ENCODE measurements at places on chromosomes 5 and 9.

DNA sequence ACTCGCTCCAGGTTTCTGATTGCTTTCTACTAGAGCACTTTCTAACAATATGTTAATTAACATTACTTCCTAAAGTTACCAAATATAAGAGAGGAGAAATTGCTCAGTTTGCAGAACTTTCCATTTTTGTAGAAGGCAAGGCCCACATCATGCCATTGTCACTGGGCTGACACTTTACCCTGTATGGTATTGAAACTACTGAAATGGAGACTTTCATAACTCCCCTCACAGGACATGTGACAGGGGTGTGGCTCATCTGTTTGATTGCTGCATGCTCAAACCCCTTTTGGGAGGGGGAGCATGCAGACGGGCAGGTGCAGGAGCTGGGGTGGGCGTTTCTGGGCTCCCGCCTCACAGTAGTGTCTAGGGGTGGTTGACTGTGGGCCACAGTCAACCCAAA, 206.3 kb upstream of the GHR start:
- no peak for DNase-seq

DNA sequence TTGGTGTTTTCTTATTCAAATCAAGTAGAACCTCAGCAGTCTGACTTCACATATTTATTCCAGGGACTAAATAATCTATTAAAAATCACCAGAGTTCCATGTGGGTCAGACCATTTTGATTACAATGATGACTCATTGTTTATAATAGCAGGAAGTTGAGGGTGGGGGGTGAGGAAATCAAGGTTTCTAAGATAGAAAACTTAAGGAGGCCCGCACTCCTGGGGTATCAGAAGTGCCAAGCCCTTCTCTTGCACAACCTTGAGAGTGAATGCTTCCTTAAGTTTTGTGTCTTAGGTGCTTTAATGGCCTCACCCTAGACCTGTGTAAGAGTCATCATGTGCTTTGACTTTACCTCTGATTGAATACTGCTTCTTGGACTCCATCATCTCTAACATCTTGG, 31.9 kb upstream of the NPR3 start:
- DNase-seq: no peak

DNA sequence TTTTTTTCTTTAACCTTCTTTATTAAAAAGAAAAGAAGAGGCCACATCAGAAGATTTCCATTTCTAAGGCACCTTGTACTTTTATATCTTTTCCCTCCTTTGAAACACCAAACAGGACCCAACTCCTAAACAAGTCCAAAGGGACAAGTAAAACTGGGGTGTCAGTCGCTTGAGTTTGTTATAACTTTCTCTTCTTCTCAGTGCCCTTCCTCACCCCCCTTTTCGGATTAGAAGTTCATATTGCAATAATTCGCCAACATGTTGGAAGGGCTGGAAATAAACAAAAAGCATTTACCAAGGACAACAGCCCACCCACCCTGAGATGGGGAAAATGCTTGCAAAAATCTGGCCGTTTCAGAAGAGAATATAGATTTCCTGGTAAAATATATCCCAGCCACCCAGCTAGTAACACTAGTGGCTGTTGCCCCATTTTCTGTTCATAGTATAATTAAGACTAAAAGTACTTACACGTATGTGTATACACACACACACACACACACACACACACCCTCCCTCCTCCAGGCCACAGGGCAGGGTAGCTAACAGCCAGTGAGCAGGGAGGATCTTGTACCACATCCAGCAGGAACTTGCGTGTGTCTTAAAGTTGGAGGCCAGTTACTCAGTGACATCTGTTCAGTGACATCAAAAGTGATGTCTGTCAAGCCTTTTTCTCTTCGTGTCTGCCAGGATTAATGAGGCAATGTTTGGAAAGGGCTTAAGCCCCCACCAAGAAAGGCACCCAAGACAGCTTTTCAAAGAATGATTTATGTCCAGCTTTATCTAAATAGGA, 149.1 kb upstream of the KLF4 start:
- peak; percentile 2 for DNase-seq

GRCh38 chr5:161001604-161002003, 149.6 kb upstream of the ATP10B start:
- DNase-seq: no peak

DNA sequence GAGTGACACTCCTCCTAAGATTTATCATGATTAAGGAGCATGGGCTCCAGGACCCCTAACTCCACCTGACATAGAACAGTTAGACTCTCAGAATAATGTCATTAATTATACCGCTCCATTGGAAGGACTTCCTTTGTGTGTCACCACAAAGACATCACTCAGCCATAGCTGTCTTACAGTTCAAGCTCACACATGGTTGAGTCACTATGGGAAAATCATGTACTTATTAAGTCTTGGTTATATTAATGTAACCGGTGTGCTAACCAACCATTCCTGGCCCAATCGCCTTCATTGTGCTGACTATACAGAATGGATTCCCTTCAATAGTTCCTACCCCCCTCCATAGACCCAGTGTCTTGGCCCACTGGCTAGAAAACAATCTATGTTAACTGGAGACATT, 10.9 kb upstream of the MCCC2 start:
- no peak for DNase-seq

DNA sequence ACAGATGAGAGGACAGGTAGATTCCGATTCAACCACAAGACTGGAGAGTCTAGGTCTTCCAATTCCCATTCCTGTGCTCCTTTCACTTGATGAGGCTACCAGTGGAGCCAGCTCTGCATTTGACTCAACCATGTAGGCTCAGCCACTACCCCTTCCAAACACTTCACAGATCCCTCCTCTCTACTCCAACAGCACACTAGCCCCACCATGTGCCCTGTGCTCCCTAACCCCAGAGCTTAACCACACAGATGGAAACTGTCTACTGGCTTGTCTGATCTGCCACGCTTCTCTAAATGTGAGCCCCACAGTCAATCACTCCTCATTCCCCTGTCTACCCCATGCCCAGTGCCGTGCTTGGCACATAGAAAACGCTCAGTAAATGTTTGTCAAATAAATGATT, 508.2 kb downstream of the CDK5RAP2 start:
- DNase-seq: no peak

GRCh38 chr9:84374013-84374412, 33.5 kb upstream of the SLC28A3 start:
- no peak for DNase-seq

GRCh38 chr5:67875601-67876000, 340.0 kb upstream of the PIK3R1 start:
- no peak for DNase-seq

DNA sequence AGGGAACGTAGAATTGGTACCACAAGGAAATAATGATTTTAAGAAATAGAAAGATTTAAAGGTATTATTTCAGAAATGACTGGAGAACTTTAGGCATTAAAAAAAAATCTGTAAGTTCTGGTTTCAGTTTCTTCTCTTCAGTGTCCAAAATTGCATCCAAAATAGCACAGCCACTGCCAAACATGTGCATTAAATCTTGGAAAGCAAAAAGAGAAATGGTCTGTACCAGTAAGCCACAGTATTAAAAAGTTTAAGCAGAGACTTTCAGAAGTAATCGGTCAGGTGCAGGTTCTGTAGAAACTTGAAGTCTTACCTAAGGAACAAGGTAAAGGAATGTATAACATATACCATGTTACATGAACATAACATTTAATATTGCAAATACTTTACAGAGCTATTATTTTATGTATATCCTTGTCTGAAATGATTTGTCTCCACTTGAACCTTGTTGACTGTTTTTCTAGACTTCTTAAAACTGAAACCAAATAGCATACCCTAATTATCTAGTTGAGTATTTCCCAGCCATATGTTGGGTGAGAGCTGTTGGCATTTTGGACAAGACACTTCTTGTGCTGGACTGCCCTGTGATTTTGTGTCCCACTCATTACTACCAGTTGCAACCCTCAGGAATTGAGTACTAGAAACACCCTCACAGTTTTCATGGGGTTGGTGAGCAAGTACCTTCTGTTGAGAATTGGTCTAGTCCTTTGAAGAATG, 32.1 kb downstream of the NIPBL start:
- DNase-seq: no peak

DNA sequence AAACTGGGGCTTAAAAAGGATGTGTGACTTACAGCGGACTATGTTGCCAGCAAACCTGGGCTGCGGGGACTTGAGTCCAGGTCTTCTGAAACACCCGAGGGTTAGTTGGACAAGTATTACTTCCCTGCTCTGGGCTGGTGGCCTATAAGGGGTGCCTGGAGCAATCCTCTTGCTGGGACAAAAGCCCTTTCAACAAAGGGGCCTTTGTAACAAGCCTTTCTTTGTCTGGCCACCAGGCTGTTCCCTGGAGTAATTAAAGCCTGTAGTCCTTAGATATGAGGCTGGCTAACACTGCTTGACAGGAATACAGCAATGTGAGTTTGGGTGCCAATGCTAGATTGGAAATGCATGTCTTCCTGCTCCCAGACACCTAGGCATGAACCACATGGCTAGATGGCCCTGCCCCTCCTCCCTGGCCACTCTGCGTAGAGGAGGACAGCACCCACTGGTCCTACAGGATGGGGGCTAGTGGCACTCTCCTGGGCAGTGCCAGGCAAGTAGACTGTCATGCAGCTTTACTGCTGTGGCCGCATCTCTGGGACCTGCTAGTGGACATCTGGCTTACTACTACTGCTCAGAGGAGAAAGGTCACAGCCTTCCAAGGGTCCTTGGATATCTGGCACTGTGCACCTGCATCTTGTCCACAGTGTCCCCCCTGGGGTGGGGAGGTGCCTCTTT, 343.1 kb downstream of the ZSWIM6 start:
- DNase-seq: no peak

DNA sequence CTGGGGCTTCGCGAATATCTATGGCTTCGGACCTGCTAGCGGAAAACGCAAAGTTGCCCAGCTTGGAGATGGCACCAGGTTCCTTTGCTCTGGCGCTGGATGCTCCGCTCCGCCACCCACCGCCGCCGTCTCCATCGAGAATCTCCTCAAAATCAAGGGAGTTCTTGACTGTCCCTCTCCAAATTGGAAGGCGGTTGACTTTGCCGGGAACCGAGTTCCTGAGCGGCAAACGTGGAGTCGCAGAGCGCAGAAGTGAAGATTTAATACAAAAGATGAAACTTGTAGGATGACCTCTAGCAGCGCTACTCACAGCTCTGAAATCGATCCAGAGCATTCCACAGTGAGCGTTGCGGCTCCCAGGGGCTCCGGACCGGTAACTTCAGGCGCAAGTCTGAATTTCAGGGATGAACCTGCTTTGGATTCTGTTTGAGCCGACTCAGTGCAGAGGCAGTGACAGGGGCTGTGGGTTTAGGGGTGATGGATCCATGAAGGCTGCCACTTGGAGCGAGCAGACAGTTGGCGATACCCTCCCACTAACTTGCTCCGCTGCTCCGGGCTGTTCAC, 1641.5 kb upstream of the C9orf72 start:
- no peak for DNase-seq

DNA sequence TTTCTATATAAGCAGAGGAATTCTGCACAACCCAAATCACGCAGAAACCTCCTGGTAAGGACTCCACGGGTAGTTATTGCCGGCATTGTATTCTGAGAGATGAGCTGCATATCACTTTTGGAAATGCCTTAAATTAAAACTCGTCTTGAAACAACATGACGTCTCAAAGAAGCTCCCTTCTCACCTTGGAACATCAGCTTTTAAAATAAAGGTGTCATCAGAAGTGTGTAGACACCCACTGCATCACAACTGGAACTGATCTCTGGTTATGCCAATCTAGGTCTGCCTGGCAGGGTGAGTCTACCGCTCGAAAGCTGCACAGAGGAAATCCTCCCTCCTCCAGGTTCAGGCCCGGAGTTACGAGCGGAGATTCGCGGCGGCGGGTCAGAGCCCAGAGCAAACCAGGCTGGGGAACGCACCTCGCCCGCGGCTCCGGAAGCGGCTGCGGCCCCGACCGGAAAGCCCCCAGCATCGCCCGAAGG, 974 bp upstream of the SLC12A2 start:
- DNase-seq: no peak

- DNase-seq: no peak
Observed at GRCh38 chr5:6961837-6962635, 248.8 kb downstream of the TENT4A start.

All from NCI-H2029 treated with DMSO at 0.1 percent for 48 hours (cell line).